ENCODE measurements at places on chromosomes 12 and 14. TPM values are rescaled to one million over a fixed set of nuclear protein-coding genes. Genes with fewer than 3 reads are reported as not detected.

The PCNX1 gene
- total RNA-seq = 61.8 TPM

The BCL11B gene
- 3.9 TPM for total RNA-seq

The KLRK1 gene
- total RNA-seq = 2.6 TPM

The ERBB3 gene
- 0.48 TPM for total RNA-seq

GRCh38 chr14:54889919-54890318 lies 12.7 kb downstream of the GCH1 start:
- DNase-seq = no peak

- DNase-seq = no peak
These were observed 8.7 kb upstream of the INHBE start for GRCh38 chr12:57446292-57446960.

DNA sequence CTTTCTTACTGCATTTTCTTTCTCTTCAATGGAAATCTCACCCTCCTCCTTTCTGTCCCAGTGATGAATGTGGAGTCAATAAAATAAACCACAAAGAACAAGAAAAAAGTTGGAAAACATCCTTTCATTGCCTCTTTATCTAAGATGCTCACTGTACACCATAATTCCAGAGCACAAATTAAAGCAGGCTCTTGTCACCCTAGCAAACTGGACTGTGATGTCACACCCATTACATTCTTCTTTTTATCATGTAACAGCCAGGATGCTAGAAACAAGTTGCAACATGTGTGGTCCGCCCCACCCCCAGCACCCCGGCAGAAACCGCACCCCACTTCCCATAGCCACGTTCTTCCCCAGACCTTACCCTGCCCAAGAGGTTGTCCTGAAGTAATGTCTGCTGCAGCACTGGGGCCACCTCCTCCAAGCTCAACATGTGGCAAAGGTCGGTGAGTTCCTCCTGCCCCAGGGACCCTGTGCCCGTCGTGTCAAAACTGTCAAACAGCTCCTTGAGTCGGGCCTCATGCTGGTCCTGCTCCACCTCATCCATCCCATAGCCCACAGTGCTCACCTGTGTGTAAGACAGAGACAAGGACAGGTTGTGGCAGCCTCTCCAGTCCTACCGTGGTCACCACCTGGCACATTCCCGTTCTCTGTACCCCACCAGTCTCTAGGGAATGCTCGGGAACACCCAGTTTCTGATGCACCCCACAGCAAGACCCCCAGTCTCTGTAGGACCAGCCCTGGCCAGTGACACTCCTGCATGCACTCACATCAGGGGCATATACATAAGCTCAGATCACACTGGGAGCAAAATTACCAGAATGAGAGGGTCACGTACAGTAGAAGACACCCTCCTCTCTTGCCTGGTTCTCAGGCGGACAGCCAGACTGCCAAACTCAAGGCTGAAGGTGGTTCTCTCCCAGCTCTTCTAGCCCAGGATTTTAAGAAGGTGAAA lies 9.2 kb downstream of the NIN start:
- no peak for DNase-seq

DNA sequence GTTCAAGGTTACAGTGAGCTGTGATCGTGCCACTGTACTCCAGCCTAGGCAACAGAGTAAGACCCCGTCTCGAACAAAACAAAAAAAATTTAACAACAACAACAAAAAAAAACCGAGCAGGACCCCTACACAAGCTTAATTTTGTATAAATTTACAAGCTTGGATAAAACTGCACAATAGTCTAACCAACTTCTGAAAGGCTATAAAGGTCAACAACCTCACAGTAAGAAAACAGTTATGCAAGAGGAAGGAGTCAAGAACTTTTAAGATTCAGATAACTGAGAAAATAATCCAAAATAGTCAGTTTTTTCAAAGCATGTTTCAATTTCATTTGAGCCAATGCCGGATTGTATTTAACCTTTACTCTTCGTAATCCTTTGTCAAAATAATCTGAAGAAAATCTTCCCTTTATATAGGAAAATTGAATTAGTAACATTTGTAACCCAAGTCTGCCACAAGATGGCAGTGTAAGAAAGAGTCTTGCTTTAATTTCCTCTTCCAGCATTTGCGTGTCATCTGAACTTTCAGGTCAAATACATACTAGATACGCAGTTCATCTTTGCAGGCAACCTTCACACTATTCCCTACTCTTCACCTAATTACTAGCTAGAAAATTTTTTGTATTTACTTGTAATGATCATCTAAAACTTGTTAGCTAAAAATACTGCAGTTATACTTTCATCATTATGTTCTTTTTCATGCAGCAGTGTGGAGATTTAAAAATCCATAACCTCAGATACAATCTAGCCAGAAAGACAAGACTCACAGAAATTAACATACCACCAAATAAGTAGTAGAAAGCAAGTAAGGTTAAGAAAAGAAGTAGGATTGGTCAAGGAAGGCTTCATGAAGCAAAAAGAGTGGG lies 5.8 kb downstream of the CCNB1IP1 start:
- no peak for DNase-seq

- DNase-seq = no peak
These were observed 32.8 kb upstream of the TOMM20L start for GRCh38 chr14:58362798-58363412.

DNA sequence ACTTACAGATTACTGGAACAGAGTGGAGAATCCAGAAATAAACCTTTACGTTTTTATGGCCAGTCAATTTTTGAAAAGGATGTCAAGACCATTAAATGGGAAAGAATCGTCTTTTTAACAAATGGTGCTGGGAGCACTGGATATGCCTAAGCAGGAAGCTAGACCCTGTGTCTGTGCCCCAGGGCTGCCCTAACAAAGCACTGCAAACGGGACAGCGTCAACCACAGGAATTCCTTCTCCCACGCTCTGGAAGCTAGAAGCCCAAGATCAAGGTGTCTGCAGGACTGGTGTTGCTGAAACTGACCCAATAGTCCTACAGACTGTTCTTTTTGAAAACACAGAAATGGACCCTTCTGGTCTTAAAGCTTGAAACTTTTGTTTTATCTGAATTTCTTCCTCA lies 9.3 kb upstream of the TMEM121 start:
- no peak for DNase-seq

GRCh38 chr12:55745361-55746173 lies 2.6 kb downstream of the GDF11 start:
- DNase-seq = no peak

- DNase-seq = no peak
These were observed 307.1 kb downstream of the RPL10L start for GRCh38 chr14:46344327-46344937.

DNA sequence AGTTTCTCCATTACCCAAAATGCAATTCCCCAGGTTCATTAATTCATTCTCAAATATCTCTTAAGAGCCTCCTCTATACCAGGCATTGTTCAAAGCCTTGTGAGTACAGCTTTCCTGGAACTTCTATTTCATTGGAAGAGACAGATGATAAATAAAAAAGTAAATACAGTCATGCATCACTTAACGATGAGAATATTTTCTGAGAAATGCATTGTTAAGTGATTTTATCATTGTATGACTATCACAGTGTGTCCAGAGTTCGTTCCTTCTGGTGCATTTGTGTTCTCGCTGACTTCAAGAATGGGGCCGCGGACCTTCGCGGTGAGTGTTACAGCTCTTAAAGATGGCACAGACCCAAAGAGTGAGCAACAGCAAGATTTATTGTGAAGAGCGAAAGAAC lies 66.0 kb downstream of the ANO4 start:
- DNase-seq = no peak

DNA sequence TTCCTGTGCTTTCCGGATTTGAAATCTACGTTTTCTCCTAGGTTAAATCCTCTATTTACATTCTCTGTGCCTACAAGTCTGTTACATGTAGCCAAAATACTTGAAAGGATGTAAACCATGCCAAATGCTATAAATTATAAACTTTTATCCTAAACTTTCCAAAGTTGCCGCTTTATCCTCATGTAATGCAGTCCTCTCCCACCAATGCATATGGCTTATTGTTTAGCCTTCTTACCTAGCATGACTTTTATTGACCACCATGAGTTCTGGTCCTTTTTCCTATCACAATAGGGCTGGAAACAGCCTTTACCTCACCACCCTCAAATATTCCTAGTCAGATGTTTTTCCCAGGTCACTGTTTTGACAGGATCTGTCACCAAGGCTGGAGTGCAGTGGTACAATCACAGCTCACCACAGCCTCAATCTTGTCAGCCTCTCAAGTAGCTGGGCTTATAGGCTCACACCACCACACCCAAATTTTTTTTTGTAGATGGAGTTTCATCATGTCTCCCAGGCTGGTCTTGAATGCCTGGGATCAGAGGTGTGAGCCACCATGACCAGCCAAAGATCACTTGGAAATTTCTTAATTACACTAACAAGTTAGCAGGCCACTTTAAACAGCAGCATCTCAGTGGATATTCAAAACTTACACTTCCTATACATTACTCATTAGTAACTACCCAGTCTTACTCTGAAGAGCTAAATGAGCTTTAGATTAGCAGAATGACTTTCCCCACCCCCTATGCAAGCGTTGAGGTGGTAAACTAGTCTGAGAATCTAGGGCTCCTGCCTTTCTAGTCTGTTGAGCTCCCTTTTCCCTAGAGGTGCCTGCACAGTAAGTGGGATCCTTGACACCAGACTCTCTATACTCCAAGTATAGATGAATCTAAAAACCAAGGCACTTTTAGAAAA lies 4.1 kb downstream of the TUBA1B start:
- DNase-seq = no peak

DNA sequence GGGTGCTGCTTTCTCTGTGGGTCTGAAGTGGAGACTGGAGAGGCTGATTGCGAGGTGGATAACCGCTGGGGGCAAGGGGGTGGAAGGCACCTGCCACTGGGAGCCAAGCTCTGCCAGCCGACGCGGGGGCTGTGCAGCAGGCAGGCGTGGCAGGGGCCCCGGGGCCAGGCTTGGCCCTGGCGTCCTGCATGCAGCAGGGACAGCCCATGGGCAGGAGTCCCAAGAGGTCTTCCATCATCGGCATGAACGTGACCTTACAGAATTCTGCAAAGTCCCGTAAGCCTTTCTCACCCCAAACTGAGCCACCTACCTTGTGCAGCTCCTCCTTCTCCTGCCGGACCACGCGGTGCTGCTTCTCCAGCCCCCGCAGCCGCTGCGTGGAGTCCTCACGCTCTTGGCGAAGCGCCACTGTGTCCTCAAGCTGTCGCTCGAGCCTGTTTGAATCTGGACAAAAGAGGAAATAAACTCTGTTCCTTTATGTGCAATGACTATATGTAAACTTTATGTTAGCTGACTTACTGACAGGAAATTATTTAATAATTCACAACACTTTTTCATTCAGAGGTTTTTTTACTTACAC lies 51.3 kb downstream of the AMN start:
- DNase-seq = no peak

- no peak for DNase-seq
These were observed 7.9 kb downstream of the IFFO1 start for GRCh38 chr12:6547987-6548386.

DNA sequence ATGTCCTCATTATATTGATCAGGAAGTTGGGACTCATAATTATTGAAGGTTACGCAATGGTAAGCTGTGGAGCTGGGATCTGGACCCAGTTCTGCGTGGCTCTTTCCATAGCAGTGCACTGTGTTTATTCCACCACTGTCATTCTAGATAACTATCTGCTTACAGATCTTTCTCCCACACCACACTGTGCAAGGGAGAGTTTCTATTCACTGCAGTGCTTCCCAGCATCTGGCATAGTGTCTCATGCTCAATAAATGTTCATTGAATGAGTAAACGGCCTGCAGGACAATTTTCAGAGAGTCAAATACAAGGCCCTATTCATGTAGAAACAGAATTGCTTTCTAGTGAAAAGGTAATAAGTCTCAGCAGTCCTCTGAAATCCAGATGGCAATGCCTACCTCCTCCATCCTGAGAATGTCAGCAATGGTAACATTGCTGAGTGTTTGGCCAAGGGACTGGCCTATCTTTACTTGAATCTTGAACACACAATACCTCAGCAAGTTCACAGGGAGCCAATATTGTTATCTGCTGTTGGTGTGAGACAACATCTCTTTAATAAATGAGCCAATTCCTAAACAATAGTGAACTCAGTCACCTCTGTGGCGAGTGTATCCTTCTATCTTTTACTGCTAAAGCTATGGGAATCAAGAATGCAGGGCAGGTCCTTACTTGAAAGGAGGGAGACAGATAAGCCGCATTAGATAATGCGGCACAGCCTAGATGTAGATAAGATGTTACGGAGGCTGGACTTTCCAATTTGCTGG lies 332.4 kb upstream of the PRICKLE1 start:
- DNase-seq = no peak

GRCh38 chr12:1576410-1577241 lies 17.8 kb downstream of the FBXL14 start:
- DNase-seq = no peak

- DNase-seq = no peak
These were observed 264.3 kb downstream of the AKAP6 start for GRCh38 chr14:32593290-32593942.

Measured in breast epithelium (tissue), 4 donors.